ENCODE measurements at places on chromosomes 7 and 10.
A peak's percentile ranks its signal among the peaks of the same experiment; 100 is the strongest.

- DNase-seq = no peak
Measured at GRCh38 chr7:5479941-5480517, 56.4 kb upstream of the TNRC18 start.

GRCh38 chr7:140391634-140392033 lies 6.7 kb downstream of the SLC37A3 start:
- no peak for DNase-seq

- peak; percentile 83 for DNase-seq
Measured at GRCh38 chr7:68893411-68893810, 704.9 kb upstream of the AUTS2 start.

GRCh38 chr10:78028438-78029268 lies 662 bp downstream of the POLR3A start:
- no peak for DNase-seq

GRCh38 chr10:1132584-1132983 lies 76.4 kb downstream of the WDR37 start:
- DNase-seq = no peak

DNA sequence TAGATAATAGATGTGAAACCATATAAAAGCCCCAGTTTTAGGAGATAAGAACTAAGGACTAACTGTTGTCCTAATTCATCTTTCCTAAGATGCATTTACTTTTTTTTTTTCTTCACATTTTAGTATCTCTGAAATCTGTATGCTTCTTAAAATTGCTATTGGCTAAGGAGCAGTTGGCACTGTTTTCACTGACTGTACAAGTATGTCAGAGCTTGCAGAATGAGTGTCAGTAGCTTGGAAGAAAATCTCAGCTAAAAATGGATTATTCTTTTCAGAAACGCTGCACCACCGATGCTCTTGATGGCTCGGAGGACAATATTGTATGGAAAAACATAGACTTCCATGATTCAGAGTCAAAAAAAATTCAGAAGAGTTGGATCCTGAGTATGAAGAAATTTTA lies 91.1 kb upstream of the DNAJB12 start:
- peak; percentile 21 for DNase-seq

DNA sequence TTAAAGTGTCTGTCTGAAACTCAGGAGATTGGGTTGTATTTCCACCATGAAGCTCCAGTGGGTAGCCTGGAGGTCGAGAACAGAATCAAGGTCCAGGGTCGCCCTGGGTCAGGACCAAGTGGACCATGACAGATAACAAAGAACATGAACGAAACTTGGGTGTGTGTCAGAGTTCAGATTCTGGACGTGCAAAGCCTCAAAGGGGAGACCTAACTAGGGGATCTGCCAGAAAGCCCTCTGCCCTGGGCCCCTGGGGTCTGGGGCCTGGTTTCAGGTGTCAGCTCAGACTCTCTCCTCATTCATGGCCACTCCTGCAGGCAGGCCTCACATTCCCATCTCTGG lies 1.6 kb downstream of the RASSF4 start:
- no peak for DNase-seq

- no peak for DNase-seq
Measured at GRCh38 chr7:115475761-115476385, 554.0 kb downstream of the MDFIC start.

GRCh38 chr7:155811560-155811894 lies 736 bp downstream of the SHH start:
- no peak for DNase-seq

DNA sequence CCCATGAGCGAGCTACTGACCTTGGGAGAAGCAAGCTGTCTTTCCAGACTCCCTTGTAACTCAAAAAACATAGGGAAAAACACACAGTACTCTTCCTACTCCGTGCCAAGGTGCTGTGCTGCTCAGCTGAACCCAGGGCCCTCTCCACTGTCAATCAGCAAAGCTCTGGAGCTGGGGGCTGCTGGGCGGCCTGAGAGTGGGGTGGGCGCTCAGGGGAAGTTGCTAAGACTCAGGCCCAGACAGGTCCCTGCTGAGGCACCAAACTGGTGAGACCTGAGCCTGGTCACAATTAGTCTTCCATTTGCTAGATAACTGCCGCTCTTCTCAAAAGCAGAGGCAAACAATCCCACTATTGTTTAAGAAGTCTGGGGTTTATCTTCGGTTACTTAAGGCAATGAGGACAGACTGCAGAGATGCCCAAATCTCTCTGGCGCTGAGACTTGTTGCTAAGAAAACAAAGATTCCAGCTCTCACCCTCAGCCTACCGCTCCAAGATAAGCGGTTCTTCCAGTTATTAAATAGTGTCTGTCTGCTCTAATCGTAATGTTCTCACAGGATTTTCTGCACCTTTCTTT lies 22.0 kb downstream of the STEAP1B start:
- DNase-seq = no peak

- DNase-seq = no peak
Measured at GRCh38 chr10:23403278-23403677, 35.6 kb upstream of the OTUD1 start.

GRCh38 chr7:138338361-138338760 lies 121.7 kb upstream of the TRIM24 start:
- peak; percentile 42 for DNase-seq

DNA sequence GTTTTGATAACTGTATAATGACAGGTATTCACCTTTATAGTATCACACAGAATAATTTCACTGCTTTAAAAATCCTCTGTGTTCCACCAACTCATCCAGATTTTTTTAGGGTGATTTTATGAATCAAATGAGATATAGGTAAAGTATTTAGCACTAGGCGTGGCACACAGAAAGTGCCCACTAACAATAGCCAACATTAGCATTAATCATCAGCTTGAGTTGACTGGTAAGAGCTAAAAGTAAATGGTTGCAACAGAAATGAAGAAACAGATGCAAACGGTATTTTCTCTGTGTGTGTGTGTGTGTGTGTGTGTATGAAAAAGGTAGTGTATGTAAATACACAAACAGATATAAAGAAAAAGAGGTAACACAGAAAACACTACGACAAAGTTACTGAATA lies 378.8 kb upstream of the ETV1 start:
- DNase-seq = no peak

DNA sequence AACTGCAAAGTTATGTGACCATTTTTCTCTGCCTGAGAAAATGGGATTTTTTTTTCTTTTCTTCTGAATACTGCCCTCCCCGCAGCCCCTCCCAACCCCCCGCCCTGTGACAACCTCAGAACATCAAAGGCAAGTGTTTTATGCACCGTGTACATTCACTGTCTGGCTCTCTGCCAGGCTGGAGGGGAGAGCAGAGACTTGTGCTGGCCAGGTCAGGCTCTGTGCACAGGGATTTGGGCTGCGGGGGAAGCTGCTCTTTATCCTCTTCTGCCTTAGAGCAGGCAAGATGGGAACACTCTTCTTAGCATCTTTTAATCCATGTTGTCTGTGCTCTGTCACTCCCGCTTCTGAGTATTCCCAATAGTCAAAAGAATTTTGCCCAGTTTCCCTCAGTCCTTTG lies 195.1 kb downstream of the CCSER2 start:
- DNase-seq = no peak

- DNase-seq = no peak
Measured at GRCh38 chr10:106997721-106998120, 166.8 kb downstream of the SORCS1 start.

GRCh38 chr7:4265066-4265465 lies 417.0 kb upstream of the FOXK1 start:
- DNase-seq = no peak

DNA sequence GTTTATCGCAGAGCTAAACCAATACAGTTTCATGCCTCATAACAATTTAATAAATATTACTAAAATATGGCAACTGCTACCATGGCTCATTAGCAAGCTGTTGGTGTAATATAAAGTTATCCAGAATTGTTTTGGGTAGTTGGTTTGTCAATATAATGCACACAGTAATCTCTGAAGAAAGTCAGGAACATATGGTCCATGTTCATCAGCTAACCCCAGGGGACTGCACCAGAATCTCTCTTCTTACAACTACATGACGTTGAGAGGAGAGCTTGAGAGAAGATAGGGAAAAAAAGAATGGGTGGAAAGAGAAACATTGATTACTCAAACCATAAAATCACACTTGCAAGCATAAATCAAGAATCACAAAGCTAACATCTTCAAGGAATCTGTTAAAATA lies 333.7 kb downstream of the NRG3 start:
- DNase-seq = no peak

DNA sequence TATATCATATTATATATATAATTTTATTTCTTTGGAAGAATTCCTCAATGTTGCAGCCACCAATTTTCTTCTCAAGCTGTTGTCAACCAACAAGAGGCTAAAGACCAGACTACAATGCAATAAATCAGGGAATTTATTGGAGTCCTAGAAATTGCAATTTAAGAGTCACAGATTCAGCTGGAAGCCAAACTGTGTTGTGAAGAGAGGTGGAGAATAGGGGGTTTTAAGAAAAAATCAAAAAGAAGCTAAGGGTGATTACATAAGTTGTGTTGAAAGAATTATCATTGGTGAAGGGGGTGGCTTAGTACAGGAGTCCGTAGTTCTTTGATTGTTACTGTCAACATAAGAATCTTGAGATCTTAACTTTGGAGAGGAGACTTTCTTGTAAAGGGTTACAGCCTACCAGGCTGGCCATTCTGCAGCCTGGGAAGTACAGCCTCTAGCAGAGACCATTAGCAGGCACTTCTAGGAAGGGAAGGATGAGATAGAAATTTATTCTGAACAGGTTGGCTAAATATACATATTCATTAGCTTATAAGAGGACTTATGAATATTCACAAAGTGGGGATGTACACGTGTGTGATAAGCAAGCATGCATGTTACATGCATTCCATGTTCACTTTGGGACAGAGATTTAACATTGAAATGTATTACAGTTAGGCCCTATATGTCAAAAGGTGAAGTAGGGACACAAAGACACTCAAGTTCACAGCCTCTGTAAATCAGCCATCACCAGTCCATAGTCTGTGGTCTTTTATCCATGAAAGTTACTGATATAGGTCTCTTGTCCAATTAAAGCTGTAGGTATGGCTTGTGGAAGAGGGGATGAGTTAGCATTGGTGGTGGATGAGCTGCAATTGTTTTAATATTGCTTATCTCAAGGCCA lies 8.3 kb upstream of the TMEM168 start:
- DNase-seq = no peak

DNA sequence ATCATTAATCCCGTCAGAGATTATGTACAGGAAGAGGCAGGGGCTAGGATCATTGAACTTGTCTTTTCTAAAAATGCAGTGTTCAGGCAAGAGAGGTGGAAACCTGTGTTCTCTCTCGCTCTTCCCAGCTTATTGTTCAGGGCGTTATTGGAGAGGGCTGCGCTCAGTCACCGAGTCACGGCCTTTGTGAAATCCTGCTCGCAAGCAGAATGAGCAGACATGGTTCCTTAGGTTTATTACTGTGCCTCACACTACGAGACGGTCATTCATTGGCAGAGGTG lies 631 bp upstream of the PRKRIP1 start:
- no peak for DNase-seq
